ENCODE measurements at places on chromosomes 1 and 21.

- no peak for DNase-seq
Measured at GRCh38 chr1:218617986-218618385, 272.9 kb downstream of the TGFB2 start.

DNA sequence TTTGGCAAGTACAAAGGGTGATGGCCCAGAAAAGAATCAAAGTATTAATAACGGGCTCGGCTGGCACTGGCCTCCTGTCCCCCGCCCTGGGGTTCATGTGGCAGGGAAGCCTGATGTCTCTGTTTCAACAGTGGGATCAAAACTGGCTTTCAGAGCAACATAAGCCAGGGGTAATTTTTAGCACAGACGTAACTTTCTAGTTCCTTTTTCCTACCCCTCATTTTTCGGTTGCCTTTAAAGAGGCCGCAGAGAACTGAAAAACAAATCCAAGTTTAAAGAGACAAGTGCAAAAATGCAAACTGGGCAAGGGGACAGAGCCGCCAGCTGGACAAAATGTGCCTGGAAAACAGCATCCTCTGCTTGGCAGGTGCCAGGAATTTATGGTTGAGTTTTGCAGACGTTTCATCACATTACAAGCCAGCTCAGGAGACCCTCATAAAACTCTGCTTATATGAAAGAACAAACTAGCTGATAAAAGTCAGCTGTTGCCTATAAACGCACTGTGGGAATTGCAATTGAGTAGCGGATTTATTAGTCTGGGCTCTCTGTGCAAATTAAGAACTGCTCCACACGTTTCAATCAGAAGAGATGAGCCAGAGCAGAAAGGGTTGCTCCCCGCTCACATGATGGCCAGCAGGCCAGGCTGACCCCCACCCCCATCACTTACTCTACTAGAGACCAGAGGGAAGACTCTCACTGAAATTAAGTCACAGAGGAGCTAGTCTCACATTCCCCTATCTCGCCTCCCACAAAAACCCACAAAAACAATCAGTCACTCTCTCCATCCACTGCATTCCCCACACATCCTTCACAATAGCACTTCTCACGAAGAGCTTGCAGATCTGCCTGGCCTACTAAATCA lies 15.8 kb upstream of the CDCA8 start:
- no peak for DNase-seq

- DNase-seq = peak; percentile 81
Measured at GRCh38 chr21:38355992-38356781, 99.4 kb downstream of the KCNJ15 start.

DNA sequence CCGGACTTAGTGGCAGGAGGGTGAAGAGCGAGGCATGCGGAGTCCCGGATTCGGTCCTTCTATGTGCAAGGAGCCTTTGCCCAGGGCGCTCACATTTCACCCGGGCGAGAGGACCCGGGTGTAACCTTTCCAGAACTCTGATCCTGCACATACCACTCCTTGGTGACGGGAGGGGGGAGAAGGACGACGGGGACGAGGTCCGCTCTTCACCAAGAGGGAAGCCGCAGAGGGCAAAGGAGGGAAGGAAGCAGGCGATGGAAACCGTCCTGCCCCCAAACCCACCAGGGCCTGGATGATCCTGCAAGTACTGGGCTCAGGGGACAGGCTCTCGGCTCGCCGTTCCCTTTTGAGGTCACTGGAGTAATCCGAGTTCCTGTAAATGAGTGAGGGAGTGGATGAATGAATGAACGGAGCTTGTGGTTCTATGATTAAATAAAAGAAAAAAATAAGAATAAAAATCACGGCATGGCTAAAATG lies 993 bp downstream of the SYPL2 start:
- DNase-seq = no peak

GRCh38 chr1:66415281-66415680 lies 118.7 kb upstream of the SGIP1 start:
- DNase-seq = no peak

GRCh38 chr1:65267683-65268082 lies 41.7 kb upstream of the DNAJC6 start:
- DNase-seq = no peak

DNA sequence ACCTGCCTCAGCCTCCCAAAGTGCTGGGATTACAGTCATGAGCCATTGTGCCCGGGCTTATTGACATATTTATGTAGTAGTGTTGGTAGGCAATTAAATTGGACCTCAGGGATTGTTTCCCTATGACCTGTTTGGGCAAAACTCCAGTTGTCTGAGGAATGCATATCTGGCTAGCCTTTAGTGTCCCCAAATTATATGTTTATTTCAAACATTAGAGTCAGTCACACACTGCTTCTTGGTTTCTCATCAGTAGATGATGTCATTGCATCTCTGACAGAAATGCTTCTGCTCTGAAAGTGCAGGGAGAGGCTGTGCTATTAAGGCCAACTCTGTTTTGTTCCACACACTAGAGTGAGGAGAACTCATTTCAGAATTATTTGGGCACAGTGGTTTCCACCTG lies 12.5 kb downstream of the PIP5K1A start:
- no peak for DNase-seq

All from CD4-positive, alpha-beta T cell treated with Interleukin-6 for 4 hours (primary cell).